ENCODE measurements at places on chromosomes 3 and 15.

- no peak for DNase-seq
Measured at GRCh38 chr3:195240171-195240701, 30.7 kb downstream of the XXYLT1 start.

- no peak for DNase-seq
Measured at GRCh38 chr15:77508541-77509243, 88.0 kb downstream of the HMG20A start.

GRCh38 chr3:170089862-170090600 lies 52.2 kb downstream of the GPR160 start:
- no peak for DNase-seq

DNA sequence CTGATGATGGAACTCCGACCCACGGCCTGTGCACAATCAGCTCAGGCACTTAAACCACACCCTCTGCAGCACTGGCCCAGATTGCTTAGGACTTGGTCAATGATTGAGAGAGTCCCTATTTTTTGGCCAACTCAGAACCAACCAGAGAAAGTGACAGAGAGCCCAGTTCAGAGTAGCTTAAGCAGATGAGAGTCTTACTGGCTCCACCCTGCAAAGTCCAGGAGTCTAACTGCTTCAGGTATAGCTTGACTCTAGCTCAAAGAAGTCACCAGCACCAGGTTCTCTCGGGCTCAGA lies 20.1 kb downstream of the SLC6A20 start:
- DNase-seq, result no peak

GRCh38 chr15:39669241-39669640 lies 88.4 kb downstream of the THBS1 start:
- DNase-seq, result no peak

DNA sequence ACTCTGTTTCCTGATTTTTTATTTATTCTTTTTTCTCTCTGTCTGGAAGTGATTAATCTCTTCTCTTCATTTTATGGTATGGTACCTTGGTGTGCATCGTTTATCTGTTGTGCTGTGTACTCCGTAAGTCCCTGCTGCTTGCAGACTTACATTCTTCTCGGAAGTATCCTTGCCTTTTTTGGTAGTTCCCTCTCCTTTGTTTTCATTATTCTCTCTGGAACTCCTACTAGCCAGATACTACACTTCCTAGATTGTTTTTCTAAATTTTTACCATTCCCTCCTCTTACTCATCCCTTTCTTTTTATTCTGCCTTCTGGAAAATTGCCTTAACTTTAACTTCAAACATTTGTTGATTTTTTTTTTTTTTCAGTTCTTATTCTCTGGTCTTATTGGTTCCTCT lies 27.2 kb downstream of the PIK3CA start:
- DNase-seq, result no peak

DNA sequence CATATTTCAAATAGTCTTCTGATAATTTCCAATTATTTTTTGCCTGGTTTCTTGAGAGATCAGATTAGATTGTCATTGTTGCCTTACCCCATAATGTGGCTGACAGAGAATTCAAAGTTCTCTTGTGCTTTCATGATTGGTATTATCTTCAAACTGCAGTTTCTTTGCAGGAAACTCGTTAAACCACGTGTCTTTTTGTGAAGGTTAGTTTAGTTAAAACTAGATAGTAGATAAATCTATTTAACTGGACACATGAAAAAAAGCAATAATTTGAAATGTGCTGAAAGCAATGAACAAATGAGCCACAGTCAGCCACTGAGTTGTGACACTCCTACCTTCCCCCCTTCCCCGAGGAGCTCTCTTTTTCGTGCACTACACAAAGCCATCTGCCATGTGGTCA lies 327.5 kb upstream of the UMPS start:
- no peak for DNase-seq

DNA sequence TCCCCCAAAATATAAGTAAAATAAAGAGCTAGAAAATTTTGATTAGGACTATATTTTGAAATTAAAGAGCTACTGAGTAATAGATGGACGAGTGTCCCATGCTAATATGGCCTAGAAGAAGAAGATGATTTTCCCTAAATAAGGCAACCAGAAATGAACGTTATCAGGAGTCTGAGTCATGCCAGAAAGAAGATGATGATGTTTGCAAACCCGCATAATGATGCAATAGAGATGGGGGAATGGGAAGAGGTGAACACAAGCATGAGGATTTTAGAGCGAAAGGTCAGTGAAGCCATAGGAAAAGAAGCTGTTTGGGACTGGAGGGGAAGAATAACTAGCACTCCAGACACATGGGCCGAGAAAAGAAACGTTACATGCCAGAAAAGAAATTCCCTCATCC lies 71.7 kb downstream of the FGF12 start:
- DNase-seq, result no peak

GRCh38 chr3:45604066-45604465 lies 9.5 kb downstream of the LIMD1 start:
- DNase-seq, result no peak

DNA sequence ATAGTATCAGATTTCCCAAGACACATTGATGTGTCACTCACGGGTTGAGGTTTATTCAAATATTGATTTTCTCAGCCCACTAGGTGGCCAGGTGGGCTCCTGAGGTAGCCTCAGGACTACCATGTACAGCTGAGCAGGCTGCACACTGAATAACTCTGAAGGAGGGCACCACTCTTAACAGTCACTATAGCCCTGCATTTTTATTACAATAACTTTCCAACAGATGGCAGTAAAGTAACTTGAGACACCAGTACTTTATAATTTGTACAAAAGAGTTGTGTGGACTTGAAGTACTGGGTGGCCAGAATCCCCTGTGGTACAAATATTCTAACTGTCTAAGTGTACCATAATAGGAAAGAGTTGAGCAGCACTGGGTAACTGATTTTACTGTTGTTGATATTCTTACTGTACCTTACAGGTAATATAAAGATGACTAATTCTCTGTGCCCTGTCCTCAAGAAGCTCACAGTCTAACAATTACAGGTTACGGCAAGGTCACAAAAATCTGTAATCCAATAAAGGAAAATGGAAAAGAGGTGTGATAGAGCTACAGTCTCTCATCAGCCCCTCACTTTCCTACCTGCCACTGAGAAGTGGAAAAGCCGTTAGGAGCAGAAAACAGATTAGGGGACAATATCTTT lies 76.0 kb downstream of the ETFA start:
- peak; percentile 78 for DNase-seq

GRCh38 chr15:34644851-34645250 lies 61.4 kb upstream of the GOLGA8B start:
- no peak for DNase-seq

- no peak for DNase-seq
Measured at GRCh38 chr3:16614033-16615031, 9.1 kb upstream of the DAZL start.

GRCh38 chr3:134065252-134066157 lies 35.8 kb upstream of the SLCO2A1 start:
- DNase-seq, result no peak

DNA sequence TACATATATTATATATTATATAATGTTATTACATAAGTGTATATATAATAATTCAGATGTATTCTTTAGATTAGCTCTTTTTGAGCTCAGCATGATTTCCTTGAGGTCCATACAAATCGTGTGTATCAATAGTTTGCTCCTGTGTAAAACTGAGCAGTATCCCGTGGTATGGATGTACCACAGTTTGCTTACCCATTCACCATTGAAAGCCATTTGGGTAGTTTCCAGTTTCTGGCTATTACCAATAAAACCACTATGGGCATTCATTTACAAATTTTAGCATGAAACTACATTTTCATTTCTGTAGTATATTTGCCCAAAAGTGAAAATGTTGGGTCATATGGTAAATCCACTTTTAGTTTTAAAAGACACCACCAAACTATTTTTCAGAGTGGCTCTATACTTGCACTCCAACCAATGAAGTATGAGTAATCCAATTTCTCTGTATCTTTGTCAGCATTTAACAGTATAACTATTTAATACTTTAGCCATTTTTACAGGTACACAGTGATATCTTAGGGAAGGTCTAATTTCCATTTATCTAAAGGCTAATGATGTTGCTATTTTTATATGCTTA lies 1361.4 kb upstream of the GBE1 start:
- no peak for DNase-seq

DNA sequence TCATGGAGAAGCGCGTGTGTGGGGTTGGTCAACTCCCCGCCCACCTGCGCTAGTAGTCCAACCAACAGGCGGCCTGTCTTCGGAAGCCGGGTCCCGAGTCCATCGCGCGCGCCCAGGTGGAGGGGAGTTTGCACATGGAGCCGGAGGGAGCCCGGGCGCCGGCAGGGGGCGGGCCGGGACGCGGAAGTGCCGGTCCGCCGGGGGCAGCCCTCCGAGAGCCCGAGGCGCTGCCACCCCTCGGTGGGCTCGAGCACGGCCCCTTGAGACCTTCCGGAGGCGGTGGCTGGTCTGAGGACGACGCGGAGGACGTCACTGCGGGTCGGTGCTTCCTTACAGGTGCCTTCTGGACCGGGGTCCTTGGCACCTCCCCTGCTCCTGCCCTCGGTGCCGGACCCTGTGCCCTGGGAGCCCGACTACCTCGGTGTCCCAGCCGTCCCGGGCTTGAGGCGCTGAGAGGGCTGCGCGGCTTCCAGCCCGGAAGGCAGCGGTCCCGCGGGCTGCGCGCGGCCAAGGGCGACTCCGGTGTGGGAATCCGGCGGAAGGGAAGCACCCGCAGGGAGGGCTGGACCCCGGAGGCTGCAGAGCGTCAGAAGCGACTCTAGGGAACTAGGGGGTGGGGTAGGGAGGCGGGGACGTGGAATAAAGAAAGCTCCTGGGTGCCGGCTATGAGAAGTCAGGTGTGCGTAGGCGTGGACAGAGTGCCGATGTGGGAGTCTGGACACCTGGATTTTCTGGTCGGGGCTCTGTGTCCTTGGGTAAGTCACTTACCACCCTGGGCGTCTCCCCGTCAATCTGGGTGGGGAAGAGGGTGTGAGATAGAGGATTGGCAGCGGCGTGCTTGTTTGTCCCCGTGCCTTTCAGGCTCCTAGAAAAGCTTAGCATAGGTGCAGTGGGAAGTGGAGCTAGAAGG lies 212.3 kb downstream of the FGF12 start:
- DNase-seq, result peak; percentile 26

GRCh38 chr3:105083945-105084344 lies 282.8 kb upstream of the ALCAM start:
- DNase-seq, result no peak

GRCh38 chr3:8741581-8742261 lies 8.1 kb downstream of the CAV3 start:
- DNase-seq, result peak; percentile 53

DNA sequence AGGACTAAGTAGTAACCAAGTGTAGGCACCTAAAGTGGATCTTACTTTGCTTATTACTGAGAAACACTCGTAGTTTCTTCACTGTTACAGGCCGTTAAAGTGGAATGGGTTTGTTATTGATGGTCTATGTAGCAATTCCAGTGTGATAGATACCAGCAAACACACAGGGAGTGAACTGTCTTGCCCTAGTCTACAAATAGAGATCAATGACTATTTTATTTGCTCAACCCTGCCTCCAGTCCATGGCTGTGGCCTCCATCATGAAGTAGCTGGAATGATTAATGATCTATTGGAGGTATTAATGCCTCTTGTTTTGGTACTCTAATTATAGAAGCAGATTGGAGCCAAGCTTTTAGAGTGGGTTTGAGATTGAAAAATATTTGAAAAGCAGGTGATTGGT lies 362.7 kb upstream of the AZI2 start:
- no peak for DNase-seq

DNA sequence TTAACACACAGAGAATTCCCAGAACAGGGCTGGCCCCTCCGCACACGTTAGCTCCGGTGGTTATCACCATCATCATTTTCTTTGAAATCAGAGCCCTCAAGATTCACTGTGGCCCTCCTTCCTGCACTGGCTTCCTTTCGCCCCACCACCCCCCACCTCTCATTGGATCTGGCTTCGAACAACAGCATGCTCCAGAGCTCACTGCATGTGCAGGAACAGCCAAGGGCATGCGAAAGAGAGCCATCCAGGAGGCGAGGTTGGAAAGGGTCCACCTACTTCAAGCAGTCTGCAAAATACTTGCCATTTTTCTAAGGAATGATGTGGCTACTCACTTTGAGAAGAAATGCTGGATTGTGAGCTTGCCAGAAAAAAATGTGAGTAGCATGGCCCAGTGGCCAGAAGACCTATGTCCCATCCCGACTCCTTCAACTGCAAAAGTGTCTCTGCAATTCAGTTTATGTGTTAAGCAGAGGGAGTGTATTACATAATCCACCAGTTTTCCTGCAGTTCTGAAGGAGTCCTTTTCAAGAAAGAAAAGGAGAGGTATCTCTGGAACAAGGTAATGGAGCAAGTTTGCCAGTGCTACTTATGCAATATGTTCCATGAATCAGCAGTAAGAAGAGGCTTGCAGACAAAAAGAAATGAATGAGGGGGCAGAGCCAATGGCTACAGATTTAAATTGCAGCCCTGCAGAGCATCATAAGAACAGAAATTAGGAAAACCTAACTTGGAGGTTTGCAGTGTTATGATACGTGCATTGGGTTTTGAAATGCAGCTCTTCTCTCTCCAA lies 92.8 kb downstream of the OCA2 start:
- DNase-seq, result no peak

DNA sequence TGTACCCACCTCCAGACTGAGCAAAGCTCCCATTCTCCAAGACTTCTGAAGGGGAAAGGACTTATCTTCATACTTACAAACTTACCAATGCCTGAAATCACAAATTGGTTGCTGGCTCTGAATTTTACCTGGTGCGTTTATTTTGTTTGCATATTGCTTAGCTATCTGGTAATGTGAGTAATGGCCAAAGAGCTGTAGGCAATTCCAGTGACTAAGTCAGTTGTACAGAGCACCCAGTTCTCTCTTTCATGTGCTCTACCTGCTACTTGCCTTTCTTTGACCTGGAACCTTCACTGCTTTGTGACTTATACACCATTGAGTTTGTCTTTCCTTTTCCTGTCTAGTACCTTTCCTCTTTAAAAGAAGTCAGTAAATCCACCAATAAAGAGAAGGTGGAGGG lies 755.9 kb upstream of the LMCD1 start:
- no peak for DNase-seq

GRCh38 chr3:100189444-100189964 lies 71.3 kb upstream of the TBC1D23 start:
- DNase-seq, result no peak

DNA sequence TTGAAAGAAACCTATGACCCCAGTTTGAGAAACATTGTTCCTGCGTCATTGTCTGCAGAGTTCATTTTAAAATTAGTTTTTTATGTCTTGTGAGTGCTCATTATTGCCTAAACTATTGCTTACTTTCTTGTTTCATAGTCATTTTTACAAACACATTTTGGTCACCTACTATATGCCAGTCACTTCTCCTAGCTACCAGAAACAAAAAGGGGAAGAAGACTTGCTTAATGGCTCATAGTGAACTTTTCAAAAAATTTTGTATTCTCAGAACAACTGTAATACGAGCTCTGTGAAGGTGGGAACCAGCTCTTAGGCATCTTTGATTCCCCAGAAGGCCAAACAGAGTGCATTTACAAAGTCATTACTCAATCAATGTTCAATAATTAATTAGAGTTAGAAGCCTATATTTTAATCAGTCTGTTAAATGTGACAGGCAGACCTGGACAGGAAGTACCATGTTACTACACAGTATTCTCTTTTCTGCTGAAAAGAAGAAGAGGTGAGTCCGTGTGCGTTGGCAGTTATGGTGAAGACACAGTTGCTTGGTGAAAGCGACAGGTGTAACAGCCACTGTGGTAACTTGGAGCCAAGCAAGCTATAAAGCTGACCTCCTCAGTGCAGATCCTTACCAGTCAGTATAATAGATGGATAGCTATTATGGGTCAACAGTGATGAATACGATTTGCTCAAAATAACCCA lies 46.6 kb downstream of the DPPA2 start:
- DNase-seq, result no peak

Data from A673 (cell line).